ENCODE measurements at places on chromosomes 2 and 18.

GRCh38 chr2:74391209-74391579, 11.1 kb upstream of the DCTN1 start:
- DNase-seq, result no peak

GRCh38 chr2:68046224-68046623, 16.6 kb downstream of the C1D start:
- DNase-seq, result no peak

DNA sequence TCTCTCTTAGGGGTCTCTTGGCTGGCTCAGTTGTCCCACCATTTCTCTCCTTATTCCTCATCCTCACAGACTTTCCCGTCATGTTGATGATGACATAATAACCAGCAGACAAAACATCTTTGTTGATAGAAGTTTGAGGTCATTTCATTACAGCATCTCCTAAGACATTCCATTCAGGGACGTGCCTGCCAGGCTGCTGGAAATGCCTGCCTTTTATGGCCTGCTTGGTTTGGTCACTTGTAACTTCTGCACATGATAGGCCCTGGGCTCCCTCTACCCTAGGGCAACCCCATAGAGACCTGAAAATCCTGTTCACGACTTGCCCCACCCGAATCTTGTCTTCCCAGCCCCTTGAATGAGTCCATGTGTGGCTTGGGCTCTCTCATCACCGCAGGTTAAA, 81.7 kb downstream of the SDC1 start:
- no peak for DNase-seq

GRCh38 chr18:51278045-51278649, 80.7 kb upstream of the MEX3C start:
- DNase-seq, result no peak

- no peak for DNase-seq
Observed at GRCh38 chr2:31704561-31705212, 123.9 kb upstream of the SRD5A2 start.

DNA sequence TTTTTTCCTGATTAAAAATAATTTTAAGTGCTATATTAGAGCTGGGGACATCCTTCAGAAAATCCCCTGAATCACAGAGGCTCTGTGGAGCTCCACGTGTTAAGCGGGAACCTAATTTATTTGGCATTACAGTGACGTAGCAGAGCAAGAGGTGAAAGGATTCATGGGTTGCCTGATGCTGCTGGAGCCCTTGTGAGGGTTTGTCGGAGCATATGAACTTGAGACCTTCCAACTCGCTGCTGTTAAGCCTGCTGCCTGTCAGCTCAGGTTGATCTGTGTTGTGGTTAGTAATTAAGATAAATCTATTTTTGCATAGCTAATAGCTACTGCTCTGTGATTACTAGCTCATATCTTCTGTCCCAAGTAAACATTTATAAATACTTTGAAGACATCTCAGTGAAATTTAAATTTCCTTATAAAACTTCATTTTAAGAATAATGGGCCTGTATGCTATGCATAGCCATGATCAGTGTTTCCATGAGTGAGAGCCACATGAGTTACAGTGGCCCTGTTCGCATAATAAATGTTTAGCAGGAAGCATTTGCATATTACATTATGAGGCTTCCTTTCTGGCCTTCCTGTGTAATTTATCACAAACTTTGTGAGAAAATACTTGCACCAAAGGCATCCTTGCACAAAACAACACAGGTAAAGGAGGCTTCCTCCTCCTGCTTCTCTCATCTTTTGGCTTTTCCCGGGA, 438.9 kb downstream of the PTPRM start:
- DNase-seq, result no peak

DNA sequence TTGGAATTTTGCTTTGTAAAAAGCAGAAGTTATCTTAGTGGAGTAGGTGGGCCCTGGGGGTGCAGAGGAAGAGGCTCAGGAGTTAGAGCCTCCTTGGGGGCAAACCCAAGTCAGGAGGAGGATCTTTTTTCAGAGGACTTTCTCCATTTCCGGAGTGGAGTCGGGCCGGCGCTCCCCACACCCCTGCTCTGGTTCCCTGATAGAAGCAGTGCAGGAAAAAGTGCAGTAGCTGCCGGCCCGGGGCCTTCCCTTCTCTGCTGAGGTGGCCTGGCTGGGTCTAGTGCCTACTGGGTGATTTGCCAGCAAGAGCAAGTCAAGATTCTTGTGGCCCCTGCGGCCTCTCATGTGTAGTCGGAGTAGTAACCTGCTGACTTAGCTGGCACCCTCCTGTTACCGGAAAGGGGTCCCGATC, 124.2 kb upstream of the HS6ST1 start:
- no peak for DNase-seq

DNA sequence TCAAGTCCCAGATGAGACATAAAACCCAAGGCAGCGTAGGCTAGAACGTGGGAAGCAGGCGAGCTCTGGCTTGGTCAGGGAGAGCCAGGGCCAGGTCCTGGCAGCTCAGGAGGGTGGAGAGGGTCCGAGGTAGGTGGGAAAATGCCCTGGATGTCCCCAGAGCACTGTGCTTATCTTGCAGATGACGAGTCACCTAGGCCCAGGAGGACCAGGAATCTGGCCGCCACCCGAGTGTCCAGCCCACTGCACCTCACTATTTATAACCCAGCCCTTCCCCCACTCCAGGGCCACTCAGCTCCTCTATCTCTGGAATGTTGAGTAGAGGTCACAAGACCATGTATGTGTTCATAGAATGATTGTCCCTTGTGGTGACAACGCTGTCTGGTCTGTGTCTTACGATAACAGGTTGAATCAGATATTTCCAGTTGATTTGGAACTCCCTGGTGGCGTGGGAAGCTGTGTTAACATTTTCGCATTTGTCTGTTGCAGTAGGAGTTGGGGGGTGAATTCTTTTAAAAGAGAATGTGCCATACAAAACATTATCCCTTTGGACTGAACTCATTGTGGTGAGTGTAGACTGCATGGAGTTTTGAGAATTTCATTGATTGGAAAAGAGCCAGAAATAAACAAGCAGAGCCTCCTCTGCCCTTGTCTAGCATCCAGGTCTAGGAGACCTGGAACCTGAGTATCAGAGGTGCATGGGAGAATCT, 47.5 kb downstream of the EMILIN2 start:
- no peak for DNase-seq

- no peak for DNase-seq
Observed at GRCh38 chr2:74544634-74545033, 9.1 kb downstream of the LOXL3 start.

GRCh38 chr2:148965623-148966437, 72.7 kb upstream of the LYPD6B start:
- no peak for DNase-seq

GRCh38 chr2:196217116-196217515, 45.7 kb upstream of the STK17B start:
- DNase-seq, result no peak

- no peak for DNase-seq
Observed at GRCh38 chr2:6281524-6281923, 584.2 kb downstream of the CMPK2 start.
